ENCODE measurements at places on chromosomes 7 and 10.

DNA sequence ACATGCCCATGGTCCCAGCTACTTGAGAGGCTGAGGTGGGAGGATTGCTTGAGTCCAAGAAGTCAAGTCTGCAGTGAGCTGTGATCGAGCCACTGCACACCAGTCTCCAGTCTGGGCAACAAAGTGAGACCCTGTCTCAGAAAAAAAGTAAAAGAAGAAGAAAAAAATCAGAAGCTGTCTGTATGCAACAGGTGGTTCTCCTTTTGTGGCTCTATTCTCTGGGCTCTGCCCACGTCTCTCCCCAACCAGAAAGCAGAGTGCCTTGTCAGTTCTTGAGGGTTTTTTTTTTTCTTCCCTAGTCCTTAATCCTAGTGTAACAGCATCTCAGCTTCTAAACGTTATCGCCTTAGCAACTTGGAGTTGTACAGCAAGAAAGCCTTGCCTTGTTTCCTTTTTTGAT lies 89.5 kb downstream of the PRKCQ start:
- no peak for DNase-seq

- DNase-seq = no peak
Measured at GRCh38 chr7:70210200-70210935, 612.1 kb downstream of the AUTS2 start.

GRCh38 chr7:127208351-127208750 lies 44.4 kb downstream of the GRM8 start:
- DNase-seq = no peak

DNA sequence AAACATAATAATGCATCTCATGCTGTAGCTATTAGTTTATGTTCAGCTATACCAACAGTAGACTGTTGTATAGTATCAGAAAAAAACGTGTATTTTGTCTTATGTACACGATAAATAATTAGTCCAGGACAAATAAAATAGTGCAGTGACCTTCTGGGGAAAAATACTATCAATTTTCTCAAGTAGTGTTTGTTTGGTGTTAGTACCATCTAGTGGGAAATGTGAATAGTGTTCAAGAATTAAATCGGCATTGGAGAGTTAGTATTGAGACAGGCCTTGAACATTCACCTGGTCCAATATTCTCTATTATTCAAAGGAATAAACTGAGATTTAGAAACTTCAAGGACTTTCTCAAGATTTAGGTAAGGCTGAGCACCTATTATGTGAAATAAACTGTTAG lies 21.7 kb upstream of the OR2A5 start:
- DNase-seq = peak; percentile 22

DNA sequence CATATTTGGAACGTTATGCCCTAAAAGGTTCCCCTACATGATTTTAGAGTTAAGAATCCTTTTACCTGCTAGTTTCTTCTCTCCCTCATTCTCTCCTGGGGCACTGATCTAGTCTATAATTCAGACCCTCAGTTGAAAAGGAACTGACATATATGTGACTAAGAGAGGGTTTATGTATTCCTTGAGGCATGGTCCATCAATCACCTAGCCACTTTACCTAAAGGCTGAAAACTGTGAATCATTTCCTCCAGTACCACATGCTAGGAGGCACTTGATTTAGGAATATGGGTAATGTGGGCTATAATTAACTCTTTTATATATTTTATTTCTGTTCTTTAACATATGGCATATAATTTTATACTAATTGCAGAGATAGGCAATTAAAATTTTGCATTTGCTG lies 303.5 kb downstream of the BBS9 start:
- DNase-seq = no peak

DNA sequence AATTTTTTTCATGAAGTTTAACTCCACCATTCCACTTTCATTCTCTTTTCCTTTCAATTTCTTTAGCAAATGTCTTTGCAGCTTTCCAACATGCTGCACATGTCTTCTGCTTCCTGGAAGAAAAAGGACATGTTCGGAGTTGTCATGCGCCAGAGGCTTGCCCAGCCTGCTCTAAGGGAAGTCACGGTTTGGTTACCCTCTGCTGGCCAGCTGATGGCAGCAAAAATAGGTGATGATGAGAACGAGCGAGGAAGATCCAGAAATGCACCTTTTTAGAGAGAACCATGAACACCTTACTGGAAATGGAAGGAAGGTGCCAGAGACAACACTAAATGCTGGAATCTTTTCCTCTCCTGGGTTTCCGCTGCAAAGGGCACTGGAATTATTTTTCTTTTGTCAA lies 4.9 kb upstream of the ZSCAN21 start:
- no peak for DNase-seq

GRCh38 chr7:137975221-137975620 lies 26.7 kb downstream of the CREB3L2 start:
- peak; percentile 74 for DNase-seq

- peak; percentile 12 for DNase-seq
Measured at GRCh38 chr10:122441961-122442360, 12.5 kb upstream of the ARMS2 start.

DNA sequence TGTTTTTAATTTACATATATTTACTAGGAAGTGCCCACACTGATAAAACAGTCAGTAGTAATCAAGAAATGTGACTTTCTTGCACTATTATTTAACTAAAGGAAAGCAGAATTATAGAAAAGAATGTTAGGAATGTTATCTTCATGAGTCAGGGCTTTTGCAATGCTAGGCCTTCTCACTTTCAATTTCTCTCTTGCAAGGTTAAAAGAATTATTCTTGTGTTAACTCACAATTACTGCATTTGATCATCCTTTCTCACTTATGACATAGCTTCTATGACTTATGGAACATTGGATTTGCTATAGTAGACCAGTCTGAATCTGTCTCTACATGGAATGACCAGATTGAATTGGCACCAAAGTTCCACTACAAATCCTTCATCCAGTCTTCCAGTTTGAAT lies 192.4 kb downstream of the SDK1 start:
- peak; percentile 45 for DNase-seq

GRCh38 chr10:89147256-89147655 lies 59.9 kb downstream of the CH25H start:
- peak; percentile 90 for DNase-seq

DNA sequence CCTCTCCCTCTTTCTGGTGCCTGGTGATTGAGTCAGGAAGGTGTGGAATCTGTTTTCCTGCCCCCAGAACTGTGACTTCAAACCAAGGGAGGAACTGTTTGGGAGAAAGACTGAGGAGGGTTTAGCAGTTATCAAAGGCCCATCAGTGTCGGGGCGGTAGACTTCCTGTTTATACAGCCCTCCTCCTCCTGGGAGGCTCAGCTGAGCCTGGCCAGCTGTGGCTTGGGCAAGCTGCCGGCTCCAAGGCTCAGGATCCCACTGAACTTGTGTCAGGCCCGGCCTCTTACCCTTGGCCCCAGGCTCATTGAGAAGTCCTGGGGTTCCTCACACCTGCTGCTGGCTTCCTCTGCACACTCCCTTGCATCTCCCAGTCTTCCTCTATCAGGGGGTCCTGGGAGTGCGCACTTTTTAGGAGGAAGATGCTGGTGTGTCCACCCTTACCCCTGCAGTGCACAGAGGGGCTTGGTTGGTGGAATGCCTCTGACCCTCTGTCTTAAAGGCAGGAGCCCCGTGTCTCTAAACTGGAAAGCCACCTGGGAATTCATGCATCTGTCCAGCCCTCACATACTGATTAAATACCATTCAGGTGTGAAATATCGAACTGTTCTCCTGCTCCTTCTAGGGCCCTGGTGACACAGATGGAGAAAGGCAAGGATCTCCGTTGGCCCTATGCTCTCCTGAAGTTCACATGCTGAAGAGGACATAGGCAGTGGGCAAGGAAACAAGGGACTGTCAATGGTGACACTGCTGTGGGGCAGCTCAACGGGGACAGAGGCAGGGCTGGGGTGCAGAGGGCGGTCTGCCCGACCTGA lies 32.4 kb downstream of the CXCL12 start:
- peak; percentile 22 for DNase-seq

GRCh38 chr10:46239993-46240683 lies 46.7 kb upstream of the ANTXRL start:
- no peak for DNase-seq

- DNase-seq = no peak
Measured at GRCh38 chr10:97468162-97468561, 22.2 kb downstream of the ZDHHC16 start.

DNA sequence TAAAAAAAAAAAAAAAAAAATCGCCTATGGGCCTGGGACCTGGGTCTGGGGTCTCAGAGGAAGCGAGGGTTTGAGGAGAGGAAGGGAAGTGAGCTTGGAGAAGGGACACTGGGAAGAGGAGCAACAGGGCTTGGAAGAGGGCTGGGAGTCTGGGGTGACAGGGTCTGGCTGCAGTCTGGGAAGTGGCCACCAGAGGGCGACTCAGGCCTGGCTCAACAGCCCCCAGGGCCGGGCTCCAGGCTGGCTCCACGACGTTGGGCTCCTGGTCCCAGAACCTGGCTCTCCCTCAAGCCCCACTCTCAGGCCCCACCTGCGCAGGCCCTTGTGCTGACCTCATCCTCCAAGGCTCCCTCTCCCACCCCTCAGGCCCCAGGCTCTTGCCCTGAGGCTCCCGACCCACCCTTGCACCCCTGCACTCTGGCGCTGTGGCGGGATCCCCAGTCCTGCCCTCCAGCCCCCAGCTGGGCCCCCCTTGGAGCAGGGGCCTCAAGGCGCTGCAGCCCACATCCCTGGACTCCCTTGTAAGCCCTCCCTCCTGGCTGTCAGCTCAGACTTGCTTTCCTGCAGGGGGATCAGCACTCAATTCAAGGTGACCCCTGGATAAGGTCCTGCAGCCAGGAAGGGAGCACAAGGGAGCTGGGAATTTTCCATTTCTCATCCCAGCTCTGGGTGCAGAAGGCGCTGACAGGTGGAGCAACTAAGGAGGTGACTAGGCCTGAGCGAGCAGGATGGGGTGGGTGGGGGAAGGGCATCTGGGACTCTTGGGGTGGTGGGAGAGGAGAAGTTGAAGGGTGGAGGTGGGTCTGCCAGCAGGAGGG lies 5.4 kb upstream of the SPACDR start:
- DNase-seq = peak; percentile 58

DNA sequence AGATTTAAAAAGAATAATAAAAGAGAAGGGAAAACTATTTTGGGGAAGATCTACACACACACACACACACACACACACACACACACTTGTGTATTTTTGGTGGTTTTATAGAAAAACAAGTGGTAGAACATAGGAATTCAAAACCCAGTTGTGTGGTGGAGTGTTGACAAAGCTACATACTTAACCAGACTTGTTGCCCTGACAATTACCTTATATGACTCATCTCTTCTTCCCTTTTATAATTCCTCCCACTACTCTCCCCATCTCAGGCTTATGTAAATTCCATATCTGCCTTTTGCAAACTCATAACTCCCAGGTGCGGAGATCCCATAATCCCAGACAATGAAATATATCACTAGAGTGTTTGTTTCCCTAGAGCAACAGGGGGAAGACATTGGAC lies 873.7 kb downstream of the NXPH1 start:
- DNase-seq = no peak

- DNase-seq = no peak
Measured at GRCh38 chr10:95391164-95391563, 100.4 kb upstream of the PDLIM1 start.

DNA sequence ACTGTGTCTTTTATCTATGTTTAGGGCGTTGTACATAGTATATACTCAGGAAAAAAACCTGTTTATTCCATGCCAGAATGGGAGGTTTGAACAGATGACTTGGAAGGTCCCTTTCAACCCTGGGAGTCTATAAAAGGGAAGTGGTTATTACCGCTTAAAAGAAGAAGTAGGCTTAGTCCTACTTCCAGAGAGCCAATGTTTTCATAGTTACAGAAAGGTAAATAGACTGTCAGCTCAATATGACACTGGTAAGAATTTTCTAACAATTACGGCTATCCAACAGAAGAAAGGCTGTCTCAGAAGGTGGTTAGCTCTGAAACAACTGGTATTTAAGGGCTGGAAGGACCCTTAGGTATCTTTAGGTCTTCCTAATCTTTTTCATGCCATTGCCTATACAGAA lies 1.1 kb upstream of the TFAM start:
- no peak for DNase-seq

DNA sequence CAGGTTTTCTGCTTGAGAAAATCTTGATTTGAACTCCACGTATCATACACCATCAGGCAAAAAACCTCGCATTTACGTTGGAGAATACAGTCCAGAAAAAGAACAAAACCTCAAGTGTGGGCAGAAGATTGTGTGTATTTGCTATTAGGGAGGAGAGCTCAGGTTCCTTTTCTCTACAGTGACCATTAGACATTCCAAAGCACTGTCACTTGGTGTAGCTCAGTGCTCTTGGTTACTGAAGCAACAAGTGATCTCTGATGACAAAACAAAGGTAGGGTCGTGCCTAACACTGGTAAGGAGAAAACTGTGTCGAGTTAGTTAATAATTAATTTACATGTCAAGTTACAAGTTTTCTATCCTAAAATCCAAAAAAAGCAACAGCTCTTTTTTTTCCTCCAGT lies 72.6 kb downstream of the C1GALT1 start:
- no peak for DNase-seq
